ENCODE measurements at places on chromosomes 16 and 17.

- no peak for DNase-seq
Measured at GRCh38 chr17:55289978-55290377, 25.2 kb downstream of the HLF start.

DNA sequence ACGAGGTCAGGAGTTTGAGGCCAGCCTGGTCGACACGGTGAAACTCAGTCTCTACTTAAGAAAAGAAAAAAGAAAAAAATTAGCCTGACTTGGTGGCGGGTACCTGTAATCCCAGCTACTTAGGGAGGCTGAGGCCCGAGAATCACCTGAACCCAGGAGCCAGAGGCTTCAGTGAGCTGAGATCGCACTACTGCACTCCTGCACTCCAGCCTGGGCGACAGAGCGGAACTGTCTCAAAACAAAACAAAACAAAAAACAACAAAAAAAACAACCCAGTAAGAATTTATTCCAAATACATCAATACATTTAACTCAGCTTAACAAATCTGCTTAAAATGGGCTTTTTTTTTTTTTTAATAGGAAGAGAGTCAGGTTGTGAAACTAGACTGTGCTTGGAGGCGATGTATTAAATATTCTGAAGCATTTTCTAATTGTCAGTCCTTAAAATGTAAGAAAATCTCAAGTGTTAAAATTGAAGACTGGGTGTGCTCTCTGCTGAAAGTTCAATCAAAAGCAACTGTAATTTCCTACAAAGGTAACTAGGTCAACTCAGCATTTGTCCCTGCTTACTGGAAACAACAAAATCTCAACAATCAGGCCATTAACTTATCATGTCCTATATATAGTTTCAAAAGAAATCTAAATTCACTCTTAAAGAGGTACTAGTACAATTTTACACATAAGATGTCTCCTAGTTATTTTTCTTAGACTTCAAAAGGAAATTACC, 23.2 kb downstream of the KANSL1 start:
- DNase-seq = no peak

DNA sequence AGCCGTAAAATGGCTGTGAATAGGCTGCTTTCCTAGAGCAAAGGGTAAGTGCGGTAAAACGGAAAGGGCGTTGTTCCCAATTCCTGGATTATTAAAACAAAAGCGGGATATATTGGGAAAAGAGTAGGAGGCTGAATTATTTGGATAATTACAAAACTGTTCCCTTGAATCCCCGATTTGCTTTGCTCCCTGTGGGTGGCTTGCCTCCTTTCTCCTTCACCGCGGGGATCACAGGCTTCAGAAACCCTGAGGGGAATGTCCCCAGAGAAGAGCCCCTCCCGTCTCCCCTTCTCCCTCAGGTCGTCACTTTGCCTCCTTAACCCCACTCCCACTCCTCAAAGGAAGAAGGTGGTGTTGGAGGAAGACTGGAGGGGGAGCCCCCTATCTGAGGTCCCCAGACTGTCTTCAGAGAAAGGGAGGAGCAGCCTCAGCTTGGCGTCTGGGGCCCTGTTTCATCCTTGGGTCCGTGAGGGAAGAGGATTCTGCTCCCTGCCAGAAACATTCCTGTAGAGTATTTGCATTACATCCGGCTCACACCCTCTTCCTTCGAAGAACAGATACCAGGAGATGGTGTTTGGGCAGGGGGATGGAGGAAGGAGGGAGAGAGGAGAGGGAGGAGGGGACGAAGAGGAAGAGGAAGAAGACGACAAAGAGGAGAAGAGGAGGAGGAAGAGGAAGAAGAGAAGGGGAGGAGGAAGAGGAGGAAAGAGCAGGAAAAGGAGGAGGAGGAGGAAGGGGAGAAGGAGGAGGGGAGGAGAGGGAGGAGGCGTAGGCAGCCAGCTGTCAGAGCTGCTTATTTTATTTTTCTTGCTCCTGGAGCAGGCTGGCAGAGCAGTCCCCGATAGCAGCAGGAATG, 31.8 kb downstream of the MRM1 start:
- DNase-seq = no peak

- DNase-seq = no peak
Measured at GRCh38 chr17:63493411-63493810, 16.6 kb downstream of the ACE start.

DNA sequence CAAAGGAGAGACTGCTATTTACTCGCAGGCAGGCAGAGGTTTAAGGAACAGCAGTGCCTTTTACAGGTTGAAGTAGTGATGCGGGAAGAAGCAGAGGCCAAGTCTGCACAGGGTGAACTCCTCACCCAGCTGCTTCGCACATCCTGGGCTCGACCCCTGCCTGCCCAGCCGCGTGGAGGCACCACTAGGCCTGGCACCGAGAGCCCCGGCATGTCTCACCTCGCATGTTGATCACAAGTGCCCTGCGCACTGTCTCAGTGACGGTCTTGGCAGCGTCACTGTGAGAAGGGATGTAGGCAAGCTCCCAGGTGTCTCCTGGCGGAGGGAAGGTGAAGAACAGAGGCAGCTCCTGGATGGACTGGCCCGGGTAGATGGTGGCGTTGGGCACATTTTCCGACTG, 14.7 kb downstream of the ABCA3 start:
- no peak for DNase-seq

DNA sequence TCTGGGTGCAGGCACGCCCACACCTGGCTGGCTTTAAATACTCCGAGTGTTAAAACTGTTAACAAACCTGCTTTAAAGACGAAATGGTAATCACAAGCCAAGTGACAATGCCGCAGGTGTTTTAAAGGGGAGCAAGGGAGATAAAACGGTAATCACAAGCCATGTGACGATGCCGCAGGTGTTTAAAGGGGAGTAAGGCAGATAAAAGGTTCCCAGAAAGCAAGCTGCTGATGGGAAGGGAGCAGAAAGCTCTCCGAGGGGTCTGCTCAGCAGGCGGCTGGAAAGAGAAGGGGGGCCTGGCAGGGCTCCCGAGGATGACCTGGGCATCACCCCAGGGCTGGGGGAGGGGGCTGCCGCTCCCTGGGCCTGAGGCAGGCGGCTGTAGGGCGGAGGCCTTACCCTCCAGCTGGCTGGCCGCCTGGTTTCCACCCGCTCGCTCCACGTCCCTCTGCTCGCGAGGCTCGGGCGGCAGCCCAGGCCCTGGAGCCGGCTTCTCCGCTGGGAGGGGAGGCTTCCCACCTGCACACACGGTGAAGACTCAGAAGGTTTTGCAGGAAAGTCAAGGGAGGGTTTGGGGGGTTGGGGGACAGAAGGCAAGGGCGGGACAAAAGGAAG, 12.1 kb downstream of the NDUFAF8 start:
- no peak for DNase-seq

DNA sequence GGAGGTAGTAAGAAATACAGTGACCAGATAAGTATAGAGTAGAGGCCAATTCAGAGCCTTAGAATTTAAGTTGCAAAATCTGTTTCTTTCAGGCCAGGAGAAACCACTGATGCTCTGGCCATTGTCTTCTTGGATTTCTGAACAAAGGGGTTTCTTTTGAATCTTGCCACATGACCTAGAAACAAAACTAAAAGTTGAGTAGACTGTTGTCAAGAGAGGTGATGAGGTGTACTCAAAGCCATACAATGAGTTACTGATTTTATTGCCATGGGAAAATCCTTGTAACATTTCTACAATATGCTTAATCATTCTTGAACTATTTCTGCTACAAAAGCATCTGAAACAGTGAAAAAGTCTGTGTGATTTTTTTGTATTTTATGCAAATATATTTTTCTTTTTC, 881.3 kb downstream of the CDH11 start:
- DNase-seq = no peak

GRCh38 chr17:39794249-39794970, 56.7 kb downstream of the GRB7 start:
- no peak for DNase-seq

DNA sequence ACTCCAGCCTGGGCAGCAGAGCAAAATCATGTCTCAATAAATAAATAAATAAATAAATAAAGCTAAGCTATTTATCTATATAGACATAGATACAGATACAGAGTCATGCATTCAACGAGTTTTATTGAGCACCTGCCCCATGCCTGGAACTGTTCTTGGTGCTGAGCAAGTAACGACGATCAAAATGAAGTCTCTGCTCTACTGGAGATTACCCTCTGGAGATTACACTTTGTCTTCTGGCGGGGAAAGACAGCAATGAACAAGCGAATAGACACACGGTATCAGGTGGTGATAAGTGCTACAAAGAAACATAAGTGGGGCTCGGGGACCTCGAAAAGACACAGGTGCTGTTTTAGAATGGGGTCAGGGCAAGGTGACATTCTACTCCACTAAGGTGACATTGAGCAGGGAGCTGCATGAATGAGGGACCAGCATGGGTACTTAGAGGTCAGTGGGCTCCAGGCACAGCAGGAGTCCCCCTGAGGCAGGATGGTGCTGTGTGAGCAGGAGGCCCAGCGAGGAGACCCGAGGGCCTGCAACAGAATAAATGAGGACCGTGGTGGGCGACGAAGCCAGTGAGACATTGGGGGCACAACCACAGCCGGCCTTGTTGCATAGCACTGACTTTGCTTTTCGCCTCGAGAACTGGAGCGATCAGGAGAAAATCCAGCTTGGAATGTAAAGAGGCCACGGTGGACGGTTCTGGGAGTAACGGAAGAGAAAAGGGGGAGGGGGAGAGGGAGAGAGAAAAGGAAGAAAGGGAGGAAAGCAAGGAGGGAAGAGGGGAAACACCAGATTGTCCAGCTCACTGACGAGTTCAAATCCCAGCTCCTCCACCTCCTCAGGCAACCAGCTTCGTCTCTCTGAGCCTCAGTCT, 42.4 kb upstream of the MEAK7 start:
- no peak for DNase-seq

DNA sequence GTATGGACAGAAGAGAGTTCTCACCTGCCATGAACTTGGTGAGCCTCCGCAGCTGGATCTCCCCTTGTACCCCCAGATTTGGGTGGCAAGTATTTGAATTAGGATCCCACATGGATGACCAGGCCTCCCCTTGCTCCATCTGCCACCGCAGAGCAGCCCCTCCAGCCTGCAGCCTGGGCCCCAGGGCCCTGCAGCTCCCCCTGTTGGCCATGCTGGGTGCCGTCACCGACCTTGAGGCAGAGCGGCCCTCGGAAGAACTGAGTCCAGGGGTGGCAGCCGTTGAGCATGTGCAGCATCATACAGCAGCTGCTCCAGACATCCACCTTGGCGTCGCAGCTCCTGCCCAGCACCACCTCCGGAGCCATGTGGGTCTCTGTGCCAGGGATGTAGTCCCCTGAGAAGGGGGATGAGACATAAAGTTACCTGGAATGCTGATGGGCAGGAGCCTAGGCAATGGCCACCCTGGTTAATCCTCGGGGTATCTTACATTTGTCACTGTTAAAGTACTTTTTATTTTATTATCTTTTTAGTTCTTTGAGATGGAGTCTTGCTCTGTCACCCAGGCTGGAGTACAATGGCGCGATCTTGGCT, 9.0 kb upstream of the SPATA32 start:
- no peak for DNase-seq

GRCh38 chr16:46583036-46583435, 38.1 kb downstream of the SHCBP1 start:
- DNase-seq = no peak

DNA sequence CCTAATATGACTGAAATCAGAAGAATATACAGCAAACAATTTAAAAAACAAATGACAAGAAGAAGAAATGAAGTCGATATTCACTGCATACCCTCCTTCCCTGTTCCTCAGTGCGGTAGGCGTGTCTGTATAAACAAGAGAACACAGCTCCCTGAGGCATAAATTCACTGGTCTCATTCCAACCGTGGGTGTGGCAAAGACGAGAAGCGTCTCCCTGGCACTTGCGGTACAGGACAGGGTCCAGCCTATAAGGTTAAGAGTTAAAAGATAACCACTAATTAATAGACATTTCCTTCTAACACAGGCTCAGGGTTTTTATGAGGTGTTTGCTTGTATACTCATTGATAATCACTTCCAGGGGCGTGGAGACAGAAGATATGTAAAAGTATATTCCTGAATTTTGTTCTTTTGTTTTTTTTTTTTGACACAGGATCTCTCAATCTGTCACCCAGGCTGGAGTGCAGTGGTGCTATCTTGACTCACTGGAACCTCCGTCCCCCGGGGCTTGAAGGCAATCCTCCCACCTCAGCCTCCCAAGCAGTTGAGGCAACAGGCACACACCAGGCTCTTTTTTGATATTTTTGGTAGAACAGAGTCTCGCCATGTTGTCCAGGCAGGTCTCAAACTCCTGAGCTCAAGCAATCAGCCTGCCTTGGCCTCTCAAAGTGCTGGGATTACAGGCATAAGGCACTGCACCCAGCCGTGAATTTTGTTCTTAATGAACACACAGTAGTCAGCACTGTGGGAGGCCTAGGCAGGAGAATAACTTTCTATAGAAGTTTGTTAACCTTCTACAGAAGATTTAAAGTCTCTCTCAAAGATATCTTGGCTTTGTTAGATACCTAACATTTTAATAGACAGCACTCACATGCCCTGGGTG, 59.1 kb upstream of the CLEC18B start:
- DNase-seq = no peak

GRCh38 chr16:2190659-2191445, 5.6 kb downstream of the CASKIN1 start:
- DNase-seq = no peak

GRCh38 chr16:59500601-59501000, 766.5 kb upstream of the GOT2 start:
- no peak for DNase-seq

- no peak for DNase-seq
Measured at GRCh38 chr17:81160306-81160705, 5.0 kb upstream of the PVALEF start.

GRCh38 chr16:28107232-28107631, 43.7 kb upstream of the GSG1L start:
- no peak for DNase-seq

- no peak for DNase-seq
Measured at GRCh38 chr16:49112754-49113153, 168.9 kb downstream of the CBLN1 start.

DNA sequence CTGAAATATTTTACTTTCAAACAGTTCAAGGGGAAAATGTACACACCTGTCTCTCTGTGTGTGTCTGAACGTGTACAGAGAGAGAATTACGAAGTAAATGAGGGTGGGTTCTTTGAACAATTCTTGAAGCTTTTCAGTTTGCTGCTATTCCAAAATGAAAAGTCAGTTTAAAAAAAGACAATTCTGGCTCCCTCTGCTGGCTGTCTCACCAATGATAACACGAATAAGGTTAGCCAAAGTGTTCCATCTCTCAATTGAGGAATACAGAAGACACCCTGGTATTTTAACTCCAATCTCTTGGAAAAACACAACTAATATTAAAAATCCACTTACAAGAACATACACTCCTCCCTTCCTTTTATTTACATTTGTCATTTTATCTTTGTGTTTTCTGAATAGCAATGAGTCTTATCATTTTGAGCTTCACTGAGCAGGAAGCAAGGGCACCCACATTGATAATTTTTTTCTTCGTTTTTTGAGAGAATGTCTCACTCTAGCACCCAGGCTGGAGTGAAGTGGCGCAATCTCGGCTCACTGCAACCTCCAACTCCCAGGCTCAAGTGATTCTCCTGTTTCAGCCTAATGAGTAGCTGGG, 20.5 kb downstream of the EFTUD2 start:
- DNase-seq = peak; percentile 49

Data from hindlimb muscle (tissue), 1 donor.